Hippocampal formation (tissue), 2 donors: ENCODE measurements at places on chromosomes 16 and 17.
A peak's percentile ranks its signal among the peaks of the same experiment; 100 is the strongest.

- DNase-seq = no peak
Measured at GRCh38 chr16:57689762-57690558, 4.6 kb upstream of the DRC7 start.

- DNase-seq = peak; percentile 36
Measured at GRCh38 chr16:2686912-2687507, 4.7 kb downstream of the KCTD5 start.

- no peak for DNase-seq
Measured at GRCh38 chr16:48602356-48603014, 7.5 kb downstream of the N4BP1 start.

DNA sequence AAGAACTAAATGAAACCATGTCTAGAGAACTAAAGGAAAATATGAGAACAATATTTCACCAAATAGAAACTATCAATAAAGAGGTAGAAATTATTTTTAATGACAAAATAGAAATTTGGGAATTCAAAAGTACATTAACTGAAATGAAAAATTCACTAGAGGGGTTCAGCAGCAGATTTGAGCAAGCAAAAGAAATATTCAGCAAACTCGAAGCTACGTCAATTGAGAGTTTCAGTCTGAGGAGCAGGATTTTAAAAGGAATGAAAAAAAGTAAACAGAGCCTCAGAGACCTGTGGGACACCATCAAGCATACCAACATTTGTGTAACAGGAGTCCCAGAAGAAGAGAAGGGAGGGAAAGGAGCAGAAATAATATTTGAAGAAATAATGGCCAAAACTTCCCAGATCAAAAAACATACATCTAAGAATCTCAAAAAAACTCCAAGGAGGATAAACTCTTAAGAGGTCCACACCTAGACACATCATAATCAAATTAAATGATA lies 38.3 kb downstream of the ZFP90 start:
- DNase-seq = no peak

DNA sequence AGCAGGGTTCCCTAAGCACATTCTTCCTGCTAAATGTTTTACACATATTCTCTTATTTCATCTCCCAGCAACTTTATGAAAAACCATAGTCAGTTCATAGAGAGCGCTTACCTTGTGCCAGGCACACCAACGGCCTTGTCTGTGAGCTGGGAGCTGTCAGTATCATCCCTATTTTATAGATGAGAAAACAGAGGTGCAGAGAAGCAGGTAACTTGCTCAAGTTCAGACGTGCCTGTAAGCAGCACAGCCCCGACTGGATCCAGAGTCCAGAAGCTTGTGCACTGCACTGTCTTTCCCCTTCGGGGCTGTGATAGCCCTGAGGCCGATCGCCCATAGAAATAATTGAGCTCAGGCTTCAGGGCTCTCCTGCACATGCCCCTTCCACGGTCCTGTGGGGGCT lies 6.2 kb downstream of the AQP8 start:
- no peak for DNase-seq

- DNase-seq = peak; percentile 22
Measured at GRCh38 chr16:10080051-10080772, 102.0 kb downstream of the GRIN2A start.

DNA sequence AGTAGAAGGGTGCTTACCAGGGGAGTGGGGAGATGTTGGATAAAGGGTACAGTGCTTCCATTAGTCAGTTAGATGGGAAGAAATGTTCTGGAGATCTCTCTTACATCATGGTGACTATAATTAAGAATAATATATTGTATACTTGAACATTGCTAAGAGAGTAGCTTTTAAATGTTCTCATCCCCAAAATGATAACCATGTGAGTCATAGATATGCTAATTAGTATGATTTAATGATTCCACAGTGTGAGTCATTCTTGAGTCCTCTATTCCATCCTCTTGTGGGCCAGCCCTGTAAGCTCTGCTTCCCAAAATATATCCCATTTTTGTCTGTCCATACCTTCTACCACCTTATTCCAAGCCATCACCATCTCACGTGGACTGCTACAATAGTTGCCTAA lies 80.6 kb upstream of the CDH11 start:
- no peak for DNase-seq

DNA sequence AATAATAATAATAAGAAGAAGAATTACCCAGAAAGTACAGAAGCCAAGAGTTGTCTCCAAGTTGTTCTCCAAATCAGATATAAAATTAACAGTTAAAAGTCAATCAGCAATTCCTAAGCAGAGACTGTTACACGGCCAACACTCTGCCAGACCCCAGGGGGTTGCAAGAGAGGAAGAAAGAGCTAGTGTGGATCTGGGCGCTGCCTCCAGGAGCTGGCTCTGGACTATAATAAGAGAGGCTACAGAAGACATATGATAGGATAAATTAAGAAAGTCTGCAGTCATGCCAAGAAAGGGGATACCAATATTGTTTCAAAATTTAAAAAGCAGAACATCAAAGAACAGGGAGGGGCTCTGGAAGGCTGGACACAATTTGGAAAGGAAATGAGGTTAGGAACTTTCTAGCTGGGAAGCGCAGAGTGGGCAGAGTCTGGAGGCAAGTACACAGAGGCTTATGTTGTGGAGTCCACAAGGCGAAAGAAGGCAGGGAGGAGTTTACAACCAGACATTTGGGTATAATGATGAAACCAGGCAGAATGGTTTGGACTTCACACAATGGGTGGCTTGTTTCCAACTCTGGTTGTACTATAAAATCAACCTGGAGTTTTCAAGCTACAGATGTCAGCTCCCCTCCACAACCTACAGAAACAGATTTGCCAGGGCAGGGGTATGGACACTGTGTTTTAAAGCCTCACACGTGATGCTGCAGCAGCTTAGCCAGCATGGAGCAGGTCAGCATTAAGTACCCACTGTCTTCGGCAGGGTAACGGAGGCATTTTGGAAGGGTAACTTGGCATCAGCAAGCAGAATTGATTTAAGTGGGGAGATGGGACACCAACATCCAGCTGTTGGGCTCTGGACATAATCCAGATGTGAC lies 49.4 kb downstream of the SLC39A11 start:
- no peak for DNase-seq

DNA sequence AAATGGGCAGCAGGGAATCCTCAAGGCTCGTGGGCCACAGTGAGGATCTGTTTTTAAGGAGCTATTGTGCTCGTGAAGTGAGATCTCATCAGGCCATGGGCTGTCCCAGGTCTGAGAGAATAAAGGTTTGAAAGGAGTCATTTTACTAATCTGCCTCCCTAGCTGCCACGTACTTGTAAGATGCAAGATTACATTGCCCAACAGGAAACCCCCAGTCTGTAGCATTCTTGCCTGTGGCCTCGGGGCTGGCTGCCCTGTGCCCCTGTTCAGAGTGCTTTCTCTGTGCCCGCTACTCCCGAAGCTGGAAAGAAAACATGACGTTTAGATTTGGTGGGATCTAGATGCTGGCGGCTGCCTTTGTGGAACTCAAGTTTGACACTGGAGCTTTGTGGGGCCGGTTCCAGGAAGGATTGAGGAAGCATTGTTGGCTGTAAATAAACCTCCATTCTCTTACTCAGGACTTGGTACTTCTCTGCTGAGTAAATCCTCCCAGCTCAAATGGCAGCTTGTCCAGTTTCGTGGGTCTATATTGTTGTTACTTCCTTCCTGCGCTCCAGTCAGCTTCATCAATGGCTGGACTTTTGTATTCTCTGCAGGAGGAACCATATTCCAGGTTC lies 21.2 kb downstream of the SAP30BP start:
- no peak for DNase-seq

GRCh38 chr16:2206780-2207433 lies 1.7 kb downstream of the MLST8 start:
- DNase-seq = no peak

- peak; percentile 41 for DNase-seq
Measured at GRCh38 chr16:57815987-57816745, 13.9 kb upstream of the KIFC3 start.
